ENCODE measurements at places on chromosomes 2 and 18.
A peak's percentile ranks its signal among the peaks of the same experiment; 100 is the strongest.

DNA sequence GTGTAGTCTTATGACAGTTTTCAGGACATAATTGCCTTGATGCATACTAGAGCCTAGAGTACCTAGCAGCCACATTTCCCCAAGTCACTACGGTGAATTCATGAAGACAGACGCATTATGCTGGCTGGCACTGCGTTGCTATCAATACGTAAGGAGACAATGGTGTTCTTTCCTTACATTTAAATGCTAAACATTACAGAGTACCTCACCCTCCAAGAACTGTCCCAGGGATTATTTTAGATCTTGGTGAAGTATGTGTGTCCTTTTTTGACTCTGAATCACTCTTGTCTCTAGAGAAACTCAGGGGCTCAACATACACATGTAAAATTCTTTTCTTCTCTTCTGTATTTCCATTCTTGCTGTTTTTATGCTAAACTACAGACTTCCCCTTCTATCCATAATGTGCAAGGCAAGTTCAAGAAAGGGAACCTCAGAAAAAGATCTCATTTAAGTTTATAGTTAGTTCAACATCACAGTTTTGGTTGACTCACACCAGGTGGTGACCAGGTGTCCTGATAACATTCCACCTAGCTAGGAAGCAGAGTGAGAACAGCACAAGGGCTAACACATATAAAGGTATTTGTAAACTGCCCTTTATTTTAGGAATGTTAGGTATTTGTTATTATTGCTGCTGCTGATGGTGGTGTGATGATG is 212.4 kb upstream of the HNRNPA3 start:
- DNase-seq, result no peak

GRCh38 chr2:132538331-132538855 is 121.8 kb downstream of the GPR39 start:
- no peak for DNase-seq

GRCh38 chr2:129791712-129792111 is 187.8 kb upstream of the RAB6C start:
- DNase-seq, result no peak

GRCh38 chr2:223264541-223265193 is 212.7 kb downstream of the KCNE4 start:
- DNase-seq, result no peak

DNA sequence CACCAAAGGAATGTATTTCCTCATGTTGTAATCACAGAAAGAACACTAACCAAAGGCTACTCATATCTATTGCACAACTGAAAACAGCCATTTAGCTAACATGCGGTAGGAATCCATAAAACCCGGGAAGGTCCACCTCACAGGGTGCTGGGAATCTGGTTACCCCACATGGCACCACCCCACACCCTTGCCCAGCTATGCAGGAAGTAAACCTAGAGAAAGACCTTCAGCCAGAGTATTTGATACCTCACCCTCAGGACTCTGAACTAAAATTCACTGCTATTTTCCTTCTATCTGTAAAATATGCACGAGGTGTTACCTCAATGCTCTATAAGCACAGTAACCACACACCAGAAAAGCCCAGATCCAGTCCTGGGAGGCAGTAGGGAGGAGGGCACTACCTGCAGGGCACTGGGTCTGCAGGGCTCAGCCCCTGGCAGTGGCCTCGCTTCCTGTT is 45.8 kb downstream of the PTPN2 start:
- DNase-seq, result no peak

DNA sequence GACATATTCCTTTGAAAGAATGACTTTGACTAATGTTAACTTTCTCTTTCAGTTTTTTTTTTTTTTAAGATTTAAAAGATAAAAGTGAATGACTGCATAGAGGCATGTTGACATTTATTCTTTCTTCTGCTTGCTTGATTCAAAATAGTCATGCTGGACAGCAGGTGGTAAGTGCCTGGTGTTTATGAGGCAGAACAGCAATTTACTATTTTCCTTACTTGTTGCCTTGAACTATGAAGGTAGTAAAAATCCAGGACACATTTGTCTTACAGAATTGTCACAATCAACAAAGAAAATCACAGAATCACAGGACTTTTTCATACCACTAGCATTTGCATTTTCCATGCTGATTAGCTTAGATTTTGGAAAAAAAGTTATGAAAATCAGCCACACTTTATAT is 388.3 kb downstream of the CTNNA2 start:
- no peak for DNase-seq

GRCh38 chr2:64567473-64567872 is 43.3 kb downstream of the AFTPH start:
- DNase-seq, result no peak

GRCh38 chr2:175180701-175181103 is 808 bp downstream of the ATP5MC3 start:
- DNase-seq, result peak; percentile 17

DNA sequence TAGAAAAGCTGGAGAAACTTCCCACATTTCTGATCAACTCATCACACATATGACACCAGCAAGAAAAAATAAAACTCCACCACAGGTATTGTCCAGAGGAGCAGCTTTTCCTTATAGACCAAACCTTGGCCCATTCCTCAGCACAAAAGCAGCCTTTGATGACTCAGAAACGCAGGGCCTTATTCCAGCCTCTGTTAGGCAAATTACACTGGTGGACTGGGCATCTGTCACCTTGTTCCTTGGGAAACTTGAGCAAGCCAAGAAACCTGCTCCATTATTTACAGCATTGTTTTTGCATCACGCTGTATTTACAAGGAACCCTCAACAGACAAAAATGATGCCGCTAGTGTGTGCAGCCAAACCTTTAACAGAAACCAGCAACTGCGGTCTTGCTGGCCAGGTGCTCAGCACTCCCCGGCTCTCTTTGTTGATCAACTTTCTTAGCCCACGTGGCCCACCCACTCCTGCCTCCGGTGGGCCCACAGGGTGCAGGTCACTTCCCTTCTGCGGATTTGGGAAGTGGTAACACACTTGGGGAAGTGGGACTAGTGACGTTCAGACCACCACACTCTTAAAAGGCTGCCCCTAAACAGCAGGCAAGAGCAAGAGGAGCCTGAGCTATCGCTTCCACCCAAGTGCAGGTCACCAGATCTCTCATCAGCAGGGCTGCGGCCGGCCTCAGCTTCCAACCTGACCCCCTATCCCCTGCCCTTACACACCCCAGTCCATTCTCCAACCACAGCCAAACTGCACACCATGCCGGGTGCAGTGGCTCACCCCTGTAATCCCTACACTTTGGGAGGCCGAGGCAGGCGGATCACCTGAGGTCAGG is 1.5 kb downstream of the AP1S3 start:
- no peak for DNase-seq

DNA sequence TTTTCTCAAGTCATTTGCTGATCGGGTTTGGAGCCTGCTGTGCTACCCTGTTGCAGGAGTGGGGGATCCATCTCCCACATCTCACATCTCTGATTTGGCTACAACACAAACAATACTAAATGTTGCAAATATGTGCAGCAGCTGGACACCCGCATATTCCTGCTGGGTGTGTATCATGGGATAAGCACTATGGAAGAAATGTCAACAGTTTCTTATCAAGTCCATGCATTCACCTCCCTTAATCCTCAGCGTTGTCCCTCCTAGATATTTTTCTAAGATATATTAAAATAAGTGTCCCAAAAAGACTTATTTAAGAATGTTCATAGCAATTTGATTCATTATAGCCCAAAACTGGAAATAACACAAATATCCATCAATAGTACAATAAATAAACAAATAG is 303.7 kb downstream of the TRIB2 start:
- DNase-seq, result no peak

DNA sequence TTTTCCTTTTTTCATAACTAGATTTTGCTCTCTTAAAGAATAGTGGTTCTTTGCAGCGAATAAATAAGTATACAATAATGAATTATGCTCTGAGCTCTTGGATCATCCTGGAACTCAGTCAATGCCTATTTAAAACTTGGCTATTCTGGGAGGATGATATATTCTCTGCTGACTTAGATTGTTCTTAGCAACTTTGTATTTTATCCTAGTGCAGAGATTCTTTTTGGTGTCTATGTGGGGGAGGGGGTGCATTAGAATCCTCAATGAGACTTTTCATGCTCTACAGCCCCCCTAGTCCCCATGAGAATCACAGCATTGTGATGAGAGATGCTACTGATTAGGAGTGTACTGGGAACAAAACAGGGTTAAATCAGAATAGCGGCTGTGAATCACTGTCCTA is 8.8 kb upstream of the FAM98A start:
- no peak for DNase-seq

DNA sequence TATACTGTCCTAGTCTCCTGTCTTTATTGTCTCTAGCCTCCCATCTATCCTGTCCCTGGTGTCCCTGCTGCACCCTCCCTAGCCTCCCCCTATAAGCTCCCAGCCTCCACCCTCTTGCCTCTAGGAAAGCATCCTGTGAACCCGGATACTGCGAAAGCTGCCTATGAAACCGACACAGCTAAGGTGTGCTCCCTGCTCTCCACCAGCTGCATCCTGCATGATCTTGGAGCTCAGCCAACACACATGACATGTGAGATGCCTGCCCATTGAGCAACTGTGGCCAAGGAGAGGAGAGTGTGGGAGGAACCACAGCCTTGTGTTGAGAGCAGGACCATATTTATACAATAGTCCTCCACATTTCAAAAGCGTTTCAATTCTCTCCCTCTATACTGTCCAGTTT is 187.1 kb downstream of the ZBTB7C start:
- DNase-seq, result no peak

- no peak for DNase-seq
Measured at GRCh38 chr18:67639872-67640271, 123.4 kb upstream of the DSEL start.

- no peak for DNase-seq
Measured at GRCh38 chr2:194014639-194015038, 1642.4 kb upstream of the SLC39A10 start.

GRCh38 chr18:907885-908757 is 3.5 kb downstream of the ADCYAP1 start:
- DNase-seq, result no peak

GRCh38 chr2:69837533-69837932 is 8.1 kb downstream of the GMCL1 start:
- DNase-seq, result no peak

DNA sequence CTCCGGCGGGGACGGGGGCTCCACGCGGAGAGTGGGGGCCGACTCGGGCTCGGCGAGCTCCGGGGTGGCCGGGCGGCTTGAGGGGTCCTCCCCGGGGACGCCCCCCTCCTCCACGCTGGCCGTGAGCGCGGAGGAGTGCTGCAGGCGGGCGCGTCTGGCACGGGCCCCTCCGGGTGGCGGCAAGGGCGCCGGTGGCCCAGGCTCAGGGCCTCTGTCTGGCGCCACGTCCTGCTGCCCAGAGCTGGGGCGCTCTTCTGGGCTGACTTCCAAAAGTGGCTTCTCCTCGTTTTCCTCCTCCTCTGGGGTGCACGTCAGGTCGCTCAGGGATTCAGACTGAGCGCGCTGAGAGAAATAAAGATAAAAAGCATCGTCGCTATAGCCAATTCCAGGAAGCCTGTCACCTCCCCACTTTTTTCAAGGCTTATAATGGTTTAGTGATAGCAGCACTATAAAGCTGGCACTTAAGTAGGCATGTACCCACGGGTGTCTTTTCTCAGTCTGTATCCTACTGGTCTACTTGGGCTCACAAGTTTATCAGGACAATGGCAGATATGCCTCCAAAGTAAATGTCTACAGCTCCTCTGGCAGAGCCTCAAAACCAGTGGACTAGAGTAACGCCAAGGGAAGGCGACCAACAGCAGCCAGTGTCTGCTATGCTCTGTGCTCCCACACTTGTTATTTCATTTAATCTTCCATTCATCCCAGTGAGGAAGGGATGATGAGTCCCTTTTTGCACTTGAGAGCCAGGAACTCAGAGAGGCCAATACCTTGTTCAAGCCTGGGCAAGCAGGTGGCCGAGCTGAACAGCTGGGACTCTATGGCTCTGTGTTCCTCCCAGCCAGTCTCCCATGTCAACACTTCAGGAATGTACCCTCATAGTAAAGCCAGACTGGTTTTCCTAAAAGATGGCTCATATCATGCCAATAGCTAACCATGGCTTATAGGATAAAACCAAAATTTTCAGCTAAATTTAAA is 92.6 kb upstream of the MGAT4A start:
- DNase-seq, result no peak

GRCh38 chr2:8611700-8612099 is 70.2 kb upstream of the ID2 start:
- no peak for DNase-seq

DNA sequence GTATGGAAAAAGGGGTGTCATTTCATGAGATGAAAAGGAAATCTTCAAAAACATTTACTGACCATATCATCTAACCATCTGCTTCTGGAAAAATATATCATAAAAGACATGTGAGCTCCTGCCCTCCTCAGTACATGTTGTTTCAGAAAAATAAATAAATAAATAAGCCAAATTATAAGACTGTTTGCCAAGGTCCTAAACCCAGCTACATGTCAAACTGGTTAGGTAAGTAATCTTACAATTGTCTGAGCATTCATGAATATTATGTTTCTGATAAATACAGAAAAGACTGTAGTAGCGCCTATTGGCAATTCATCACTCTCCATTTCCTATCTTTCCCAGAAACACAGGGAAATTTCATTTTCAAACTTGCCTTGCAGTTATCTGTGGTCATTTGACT is 138.9 kb upstream of the SETBP1 start:
- DNase-seq, result no peak

- DNase-seq, result no peak
Measured at GRCh38 chr2:16311521-16312440, 353.9 kb downstream of the CYRIA start.

GRCh38 chr18:6405237-6406074 is 9.3 kb downstream of the L3MBTL4 start:
- no peak for DNase-seq

- no peak for DNase-seq
Measured at GRCh38 chr2:13006426-13006825, 289.7 kb downstream of the TRIB2 start.

GRCh38 chr2:95531254-95531771 is 46.8 kb upstream of the TRIM43B start:
- no peak for DNase-seq

GRCh38 chr2:103139628-103140268 is 377.9 kb downstream of the TMEM182 start:
- no peak for DNase-seq

- no peak for DNase-seq
Measured at GRCh38 chr2:29201979-29202378, 86.8 kb downstream of the CLIP4 start.

DNA sequence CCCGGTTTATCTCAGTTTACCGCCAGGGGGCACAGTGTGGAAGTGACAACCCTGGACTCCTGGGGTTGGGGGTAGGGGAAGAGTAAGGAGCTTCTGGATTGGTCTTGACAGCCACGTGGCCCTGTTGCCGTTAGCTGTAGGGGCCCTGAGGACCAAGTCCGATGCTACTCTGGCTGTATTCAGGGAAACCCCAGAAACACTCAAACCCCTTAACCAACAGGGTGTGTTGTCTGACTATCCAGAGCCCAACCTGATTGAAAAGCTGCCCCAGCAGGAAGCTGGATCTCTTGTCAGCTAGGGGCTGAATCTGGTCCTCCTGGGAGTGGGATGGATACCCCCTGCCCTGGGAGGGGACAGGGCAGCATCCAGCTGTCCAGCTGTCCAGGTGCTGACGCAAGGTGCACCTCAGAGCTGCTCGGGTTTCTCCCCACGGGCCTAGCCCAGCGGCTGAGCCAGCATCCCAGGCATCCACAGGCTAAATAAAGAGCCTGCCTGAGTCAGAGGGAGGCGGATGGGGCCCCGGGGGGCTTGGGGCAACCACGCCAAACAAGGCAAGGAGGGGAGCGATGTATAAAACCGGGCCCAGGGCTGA is 3.1 kb upstream of the GMPPA start:
- peak; percentile 17 for DNase-seq

- DNase-seq, result no peak
Measured at GRCh38 chr2:124566518-124566970, 541.5 kb downstream of the CNTNAP5 start.

GRCh38 chr2:27921424-27921823 is 30.9 kb downstream of the BABAM2 start:
- no peak for DNase-seq

- DNase-seq, result no peak
Measured at GRCh38 chr2:11807156-11808015, 61.0 kb downstream of the LPIN1 start.

Measured in stimulated activated CD8-positive, alpha-beta memory T cell treated with anti-CD3 and anti-CD28 coated beads, Interleukin-15, amount 100 ng/mL, for 24 hours (primary cell).